ENCODE measurements at places on chromosomes 11 and 22.

DNA sequence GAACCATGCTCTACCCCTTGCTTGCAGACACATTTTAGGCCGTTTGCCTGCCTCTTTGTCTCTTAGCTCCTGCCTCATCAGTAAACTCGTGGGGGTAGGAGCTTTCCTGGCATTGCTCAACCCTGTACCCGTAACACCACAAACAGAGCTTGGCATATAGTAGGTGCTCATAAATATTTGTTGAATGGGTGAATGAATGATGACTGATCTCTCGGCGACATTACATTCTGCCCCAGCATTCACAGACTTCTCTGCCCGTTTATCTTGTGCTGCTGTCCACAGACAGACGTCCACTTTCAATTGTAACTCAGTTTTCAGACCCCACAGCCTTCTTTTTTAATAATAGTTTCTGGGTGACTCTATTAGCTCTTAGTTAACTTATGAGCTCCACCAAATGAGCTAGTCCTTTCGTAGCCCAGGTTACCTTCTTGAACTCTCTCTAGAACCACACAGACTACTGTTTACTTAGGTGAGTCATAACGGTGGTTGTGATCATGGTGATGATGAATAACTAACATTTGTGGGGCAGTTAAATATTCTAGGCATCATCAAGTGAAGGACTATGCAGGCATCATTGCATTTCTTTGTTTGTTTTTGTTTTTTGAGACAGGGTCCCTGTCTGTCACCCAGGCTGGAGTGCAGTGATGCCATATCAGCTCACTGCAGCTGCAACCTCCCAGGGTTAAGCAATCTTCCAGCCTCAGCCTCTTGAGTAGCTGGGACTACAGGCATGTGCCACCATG, 188.4 kb downstream of the ADAMTS15 start:
- no peak for DNase-seq

- DNase-seq: no peak
Measured at GRCh38 chr11:36809303-36809702, 211.3 kb upstream of the RAG2 start.

GRCh38 chr22:45157907-45158306, 5.8 kb upstream of the NUP50 start:
- DNase-seq: no peak

GRCh38 chr22:30265823-30266444, 717 bp downstream of the OSM start:
- DNase-seq: no peak

DNA sequence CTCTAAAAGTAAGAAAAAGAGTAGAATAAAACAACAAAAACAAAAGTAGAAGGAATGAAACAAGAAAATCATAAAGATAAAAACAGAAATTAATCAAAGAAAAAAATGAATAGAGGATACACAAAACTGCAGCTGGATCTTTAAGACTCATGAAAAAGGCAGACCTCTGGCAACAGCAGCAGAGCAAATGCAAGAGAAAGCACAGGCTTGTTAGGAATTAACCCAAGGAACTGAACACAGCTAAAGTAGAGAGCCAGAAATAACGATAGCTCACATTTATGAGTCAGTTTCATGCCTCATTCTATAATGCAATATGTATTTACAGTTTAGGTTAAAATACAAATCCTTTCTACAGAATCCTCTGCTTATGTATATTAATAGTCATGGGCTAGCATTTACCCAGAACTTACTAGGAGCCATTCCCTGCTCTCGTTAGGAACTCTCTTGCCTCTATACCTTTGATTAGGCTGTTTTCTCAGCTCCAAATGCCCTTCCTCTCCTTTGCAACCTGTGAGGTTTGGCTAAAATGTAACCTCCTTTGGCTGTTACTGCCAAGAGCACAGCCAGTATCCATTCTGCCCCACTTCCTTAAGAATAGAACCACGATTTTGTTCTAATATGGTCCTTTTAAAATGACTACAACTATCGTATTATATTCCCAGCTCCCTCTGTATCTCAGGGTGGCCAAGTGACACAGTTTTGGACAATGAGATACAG, 38.3 kb upstream of the NFAM1 start:
- no peak for DNase-seq

GRCh38 chr11:2300290-2300935, 1.3 kb downstream of the C11orf21 start:
- DNase-seq: no peak

All from MM.1S (cell line).